ENCODE measurements at places on chromosomes 7 and 10. TPM values are rescaled to one million over a fixed set of nuclear protein-coding genes. Genes with fewer than 3 reads are reported as not detected.

Gene REEP3
- 17.7 TPM for total RNA-seq

GRCh38 chr10:110174816-110175215 lies 32.6 kb upstream of the MXI1 start:
- no peak for DNase-seq

Gene ANKRD61
- not detected for total RNA-seq

DNA sequence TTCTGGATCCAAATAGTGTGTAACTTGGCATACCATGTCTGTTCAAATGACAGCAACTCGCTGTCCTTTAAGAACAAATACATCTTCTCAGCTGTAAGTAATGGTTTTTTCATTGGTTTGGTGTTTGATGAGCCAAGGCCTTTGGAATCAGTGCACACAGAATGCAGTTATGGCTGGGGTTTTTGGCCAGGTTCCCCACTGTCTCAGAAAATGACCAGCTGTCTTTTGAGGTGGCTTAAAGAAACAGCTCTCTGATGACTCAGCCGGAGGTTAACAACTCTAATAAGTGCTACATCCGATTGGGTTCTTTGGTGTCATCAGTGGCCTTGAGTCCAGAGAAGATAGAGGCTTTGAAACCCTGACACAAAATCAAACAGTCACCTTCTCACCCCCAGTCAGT lies 688.4 kb downstream of the REEP3 start:
- no peak for DNase-seq

Gene MSMB
- total RNA-seq: not detected

DNA sequence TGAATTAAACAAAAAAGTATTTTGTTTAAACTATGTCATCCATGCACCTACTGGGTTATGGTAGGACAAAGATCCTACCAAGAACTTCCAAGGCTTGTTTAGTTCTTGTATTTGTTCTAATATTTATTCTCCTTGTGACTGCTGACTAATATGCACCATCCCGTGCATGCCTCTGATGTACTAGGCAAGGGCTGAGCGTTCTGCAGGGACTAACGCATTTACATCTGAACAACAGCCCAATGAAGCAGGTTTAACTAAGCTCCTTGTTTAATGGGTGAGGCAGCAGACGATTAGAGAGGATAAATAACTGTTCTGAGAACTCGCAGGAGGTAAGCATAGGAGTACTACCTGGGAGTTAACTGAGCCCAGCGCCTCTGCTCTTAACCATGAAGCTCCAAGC lies 64.9 kb downstream of the KIAA1549 start:
- DNase-seq: no peak

DNA sequence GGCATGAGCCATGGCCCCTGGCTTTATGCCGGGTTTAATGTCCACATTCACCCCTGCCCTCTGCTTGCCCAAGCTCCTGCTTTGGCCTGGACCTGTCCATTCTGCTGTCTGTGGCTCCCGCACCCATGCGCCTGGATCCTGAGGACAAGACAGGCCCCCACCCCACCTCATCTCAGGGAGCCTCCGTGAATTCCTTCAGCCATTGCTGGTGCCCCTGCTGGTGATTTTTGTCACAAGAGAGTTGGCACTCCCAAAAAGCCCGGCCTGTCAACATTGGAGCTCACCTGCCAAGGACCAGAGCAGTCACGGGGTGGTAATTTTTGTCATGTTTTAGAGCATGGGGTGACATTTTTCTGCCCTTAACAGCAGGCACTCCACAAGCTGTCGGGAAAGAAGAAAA lies 127.5 kb upstream of the PLXNA4 start:
- DNase-seq: no peak

Gene TRIP6
- total RNA-seq: 15.5 TPM

- no peak for DNase-seq
Observed at GRCh38 chr10:28442403-28442802, 90.5 kb upstream of the WAC start.

- DNase-seq: no peak
Observed at GRCh38 chr10:122117475-122117874, 128.5 kb downstream of the TACC2 start.

Gene AMZ1
- total RNA-seq: 0.05 TPM

Gene IL2RA
- total RNA-seq: 3.8 TPM

DNA sequence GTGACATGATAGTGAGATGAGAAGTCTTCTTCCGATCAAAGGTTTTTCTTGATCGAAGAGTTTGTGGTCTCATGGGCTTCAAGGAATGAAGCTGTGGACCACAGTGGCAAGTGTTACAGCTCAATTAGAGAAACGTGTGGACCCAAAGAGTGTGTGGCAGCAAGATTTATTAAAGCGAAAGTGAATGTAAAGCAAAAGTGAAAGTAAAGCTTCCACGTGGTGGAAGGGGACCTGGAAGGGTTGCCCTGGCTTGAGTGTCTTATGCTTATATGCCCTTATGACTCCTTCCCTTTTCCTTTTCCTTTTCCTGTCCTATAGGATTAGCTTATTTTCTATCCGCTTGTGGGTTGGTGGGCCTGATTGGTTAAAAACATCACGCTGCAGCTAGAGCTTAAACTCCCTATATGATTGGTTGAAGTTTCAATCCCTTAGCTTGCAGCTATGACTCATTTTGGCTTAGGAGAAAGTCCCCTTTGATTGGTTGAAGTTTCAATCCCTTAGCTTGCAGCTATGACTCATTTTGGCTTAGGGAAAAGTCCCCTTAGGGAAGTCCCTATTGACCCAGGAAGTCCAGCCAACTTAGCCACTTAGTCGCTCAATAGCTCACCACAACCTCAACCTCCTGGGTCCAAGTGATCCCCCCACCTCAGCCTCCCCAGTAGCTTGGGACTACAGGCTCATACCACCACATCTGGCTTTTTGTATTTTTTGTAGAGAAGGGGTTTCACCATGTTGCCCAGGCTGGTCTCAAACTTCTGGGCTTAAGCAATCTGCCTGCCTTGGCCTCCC lies 34.7 kb downstream of the MRPS24 start:
- DNase-seq: no peak

GRCh38 chr7:55158541-55159382 lies 139.9 kb downstream of the EGFR start:
- DNase-seq: no peak

GRCh38 chr10:123761038-123761428 lies 94.9 kb downstream of the GPR26 start:
- no peak for DNase-seq

DNA sequence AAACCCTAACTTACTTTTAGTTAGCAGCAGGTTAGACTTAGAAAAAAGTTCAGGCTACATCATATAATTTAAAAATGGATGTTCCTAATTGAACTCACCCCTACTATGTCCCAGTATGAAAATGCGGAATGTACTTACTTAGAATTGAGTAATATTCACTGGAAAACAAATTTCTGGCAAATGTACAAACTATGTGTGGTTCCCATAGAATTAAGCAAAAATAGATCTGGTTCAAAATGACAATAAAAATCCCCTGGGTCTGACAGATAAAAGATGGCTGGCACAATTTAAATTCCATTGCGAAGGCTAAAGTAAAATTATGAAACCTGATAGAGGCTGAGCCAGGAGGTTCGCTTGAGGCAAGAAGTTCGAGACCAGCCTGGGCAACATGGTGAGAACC lies 42.4 kb upstream of the PRKAR2B start:
- DNase-seq: no peak

DNA sequence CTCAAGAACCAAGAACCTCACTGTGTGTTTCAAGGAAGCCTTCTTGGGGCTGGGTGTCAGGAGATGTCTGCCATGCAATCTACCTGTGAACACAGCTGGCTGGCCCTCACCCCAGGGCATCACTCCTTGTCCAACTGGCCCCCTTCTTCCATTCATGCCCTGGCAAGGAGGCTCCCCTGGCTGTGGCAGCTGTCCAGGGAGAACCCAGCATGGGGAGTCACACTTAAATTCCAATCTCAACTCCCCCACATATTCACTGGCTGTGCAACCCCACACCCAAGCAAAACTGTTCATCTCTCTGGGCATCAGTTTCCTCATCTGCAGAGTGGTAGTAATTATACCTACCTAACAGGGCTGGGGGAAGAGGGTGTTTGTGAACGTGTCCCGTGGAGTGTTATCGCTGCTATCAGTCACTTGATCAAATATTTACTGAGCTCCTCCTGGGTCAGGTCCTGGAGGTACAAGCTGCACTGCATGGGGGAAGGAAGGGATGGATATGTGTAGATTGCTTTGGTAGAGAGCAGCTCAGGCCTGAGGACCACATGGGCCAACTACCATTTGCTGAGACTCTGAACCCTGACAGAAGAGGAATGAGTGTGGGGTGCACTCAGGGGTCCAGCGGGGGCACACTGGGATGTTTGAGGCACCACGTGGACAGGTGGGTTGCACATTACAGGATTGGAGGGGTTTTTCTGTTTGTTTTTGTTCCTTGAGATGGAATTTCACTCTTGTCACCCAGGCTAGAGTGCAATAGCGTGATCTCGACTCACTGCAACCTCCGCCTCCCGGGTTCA lies 2.1 kb upstream of the GPRIN2 start:
- DNase-seq: no peak

DNA sequence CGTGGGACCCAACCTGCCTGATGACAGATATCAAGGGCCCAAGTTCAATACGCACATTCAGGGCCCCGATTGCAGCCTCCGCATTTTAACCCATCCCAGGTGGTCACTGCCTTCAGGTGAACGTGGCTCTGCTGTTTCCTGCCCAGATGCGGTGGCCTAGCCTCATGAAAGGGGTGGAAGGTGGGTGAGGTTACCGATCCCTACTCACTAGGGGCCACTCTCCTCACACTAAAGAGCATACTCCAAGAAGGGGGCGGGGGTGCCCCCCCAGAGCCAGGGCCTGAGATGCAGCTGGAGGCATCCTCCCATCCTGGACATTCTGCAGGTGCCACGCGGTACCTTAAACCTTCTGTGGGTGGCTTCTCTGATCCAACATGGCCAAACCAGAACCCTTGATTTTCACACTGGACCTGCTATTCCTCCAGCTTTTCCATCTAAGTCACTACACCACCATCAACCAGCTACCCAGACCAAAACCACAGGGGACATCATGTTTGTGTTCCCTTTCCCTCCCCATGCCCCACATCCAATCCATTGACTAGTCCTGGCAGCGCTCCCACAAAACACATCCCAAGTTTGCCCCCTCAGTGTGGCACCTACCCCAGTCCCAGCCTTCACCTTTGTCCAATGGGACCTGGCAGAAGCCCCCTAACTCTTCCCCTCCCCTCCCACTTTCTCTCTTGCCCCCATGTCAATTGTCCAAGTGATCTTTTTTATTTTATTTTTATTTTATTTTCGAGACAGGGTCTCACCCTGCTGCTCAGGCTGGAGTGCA lies 30.0 kb downstream of the PRLHR start:
- no peak for DNase-seq

Gene FOXP2
- 2.4 TPM for total RNA-seq

GRCh38 chr7:117085275-117085674 lies 132.0 kb downstream of the ST7 start:
- no peak for DNase-seq

Gene WNT2
- not detected for total RNA-seq

- DNase-seq: no peak
Observed at GRCh38 chr7:155300641-155301452, 3.2 kb downstream of the INSIG1 start.

Gene AGR2
- not detected for total RNA-seq

Gene CUBN
- total RNA-seq: 0.92 TPM

DNA sequence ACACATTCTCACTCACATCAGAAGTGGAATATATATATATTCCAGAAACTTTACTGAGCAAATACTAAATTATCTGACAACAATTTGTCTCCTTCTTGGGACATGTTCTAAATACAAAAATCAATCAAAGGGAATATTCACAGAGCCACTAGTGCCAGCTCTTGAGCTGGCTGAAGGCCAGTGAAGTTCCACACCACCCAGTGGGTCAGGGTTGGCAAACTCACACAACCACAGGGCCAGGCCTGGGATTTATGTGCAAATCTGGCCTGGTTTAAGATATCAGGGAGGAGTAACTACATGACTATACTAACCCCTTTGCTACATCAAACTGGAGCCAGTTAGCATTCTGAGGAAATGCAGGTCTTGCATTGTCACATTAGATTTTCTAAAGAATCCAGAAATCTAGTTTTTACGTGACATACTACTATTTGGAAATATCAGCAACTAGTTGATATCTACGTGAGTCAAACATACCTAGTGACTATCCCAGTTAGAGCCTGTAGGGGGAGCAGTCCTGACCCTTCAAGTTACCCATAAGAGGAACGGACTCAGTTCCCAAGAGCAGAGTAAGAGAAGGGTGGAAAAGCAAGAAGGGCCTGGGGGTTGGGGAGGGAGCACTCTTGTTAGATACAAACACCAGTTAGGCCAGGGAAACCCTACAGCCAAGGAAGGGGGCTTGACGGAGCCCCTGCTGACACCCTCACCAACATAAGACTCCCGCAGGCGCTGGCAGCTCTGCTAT lies 600.4 kb downstream of the KCNMA1 start:
- no peak for DNase-seq

Gene BTBD16
- not detected for total RNA-seq

GRCh38 chr7:80536426-80536825 lies 24.6 kb upstream of the GNAT3 start:
- no peak for DNase-seq

- peak; percentile 88 for DNase-seq
Observed at GRCh38 chr10:97333601-97334369, 744 bp downstream of the FRAT2 start.

Gene DKK1
- not detected for total RNA-seq

GRCh38 chr10:113823389-113823788 lies 30.5 kb downstream of the DCLRE1A start:
- DNase-seq: no peak

- no peak for DNase-seq
Observed at GRCh38 chr10:22605168-22605567, 109.2 kb downstream of the PIP4K2A start.

DNA sequence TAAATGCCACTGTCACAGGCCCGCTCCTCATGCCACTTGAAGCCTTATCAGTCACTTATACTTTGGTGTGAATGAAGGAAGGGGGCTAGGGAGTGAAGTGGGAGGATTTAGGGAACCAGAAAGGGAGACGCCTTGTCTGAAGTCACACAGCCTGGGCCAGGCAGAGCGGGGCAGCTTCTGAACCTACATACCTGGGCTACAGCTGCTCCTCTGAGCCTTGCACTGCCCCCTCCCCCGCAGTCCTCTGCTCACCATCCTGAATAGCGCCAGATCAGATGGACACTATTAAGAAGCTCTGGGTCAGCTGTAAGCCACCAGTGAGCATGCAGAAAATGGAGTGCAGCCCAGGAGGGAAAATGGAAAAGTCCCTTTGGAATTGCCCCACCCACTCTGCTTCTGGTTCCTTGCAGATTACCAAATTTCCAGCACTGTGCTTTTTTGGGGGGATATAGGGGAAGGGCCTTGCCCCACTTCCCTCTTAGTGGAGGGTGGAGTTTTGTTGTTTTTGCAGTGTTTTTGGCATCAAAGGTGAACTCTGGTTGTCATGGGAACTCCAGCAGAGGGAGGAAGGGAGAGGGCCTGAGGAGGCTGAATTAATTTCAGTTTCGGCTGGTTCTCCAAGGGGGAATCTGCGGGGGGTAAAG lies 35.0 kb upstream of the ADCYAP1R1 start:
- no peak for DNase-seq
